ENCODE measurements at places on chromosomes 4 and X. TPM values are rescaled to one million over a fixed set of nuclear protein-coding genes. Genes with fewer than 3 reads are reported as not detected.
A peak's percentile ranks its signal among the peaks of the same experiment; 100 is the strongest.

GRCh38 chrX:138748480-138748879 is 37.0 kb upstream of the FGF13 start:
- DNase-seq: peak; percentile 6

DNA sequence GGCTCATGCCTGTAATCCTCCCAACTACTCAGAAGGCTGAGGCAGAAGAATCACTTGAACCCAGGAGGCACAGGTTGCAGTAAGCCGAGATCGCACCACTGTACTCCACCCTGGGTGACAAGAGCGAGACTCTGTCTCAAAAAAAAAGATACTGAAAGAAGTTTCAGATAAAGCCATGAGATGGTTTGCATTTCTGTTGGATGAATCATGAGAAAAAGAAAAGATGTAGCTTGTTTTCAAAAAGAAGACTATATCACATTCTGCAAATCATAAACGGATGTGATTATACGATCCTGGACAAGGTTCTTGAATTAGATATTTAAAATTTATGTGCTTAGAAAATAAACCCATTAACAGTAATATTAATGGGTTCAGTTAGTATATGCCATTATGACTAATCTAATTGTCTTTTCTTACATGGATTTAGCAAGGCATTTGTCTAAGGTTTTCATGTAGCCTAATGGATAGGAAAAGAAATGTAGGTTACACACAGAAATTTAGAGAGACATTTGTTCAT is 345.9 kb downstream of the SLC7A11 start:
- DNase-seq: peak; percentile 23

DNA sequence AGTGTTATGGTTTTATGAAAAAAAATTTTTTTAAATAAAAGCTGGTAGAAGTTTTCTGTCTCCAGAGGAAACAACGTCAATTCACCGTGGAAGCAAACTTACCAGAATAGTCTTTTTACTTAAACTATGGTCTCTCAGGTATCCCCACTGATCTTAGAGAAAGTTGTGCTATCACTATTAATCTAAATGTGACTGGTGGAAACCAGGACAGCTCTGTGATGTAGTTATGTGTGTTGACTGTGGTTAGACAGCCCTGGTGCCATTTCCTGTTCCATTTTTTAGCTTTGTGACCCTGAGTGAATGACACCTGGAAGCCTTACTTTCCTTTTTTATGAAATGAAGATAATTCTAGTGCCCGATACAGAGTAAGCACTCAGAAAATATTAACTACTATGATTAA is 111.8 kb upstream of the HUWE1 start:
- no peak for DNase-seq

DNA sequence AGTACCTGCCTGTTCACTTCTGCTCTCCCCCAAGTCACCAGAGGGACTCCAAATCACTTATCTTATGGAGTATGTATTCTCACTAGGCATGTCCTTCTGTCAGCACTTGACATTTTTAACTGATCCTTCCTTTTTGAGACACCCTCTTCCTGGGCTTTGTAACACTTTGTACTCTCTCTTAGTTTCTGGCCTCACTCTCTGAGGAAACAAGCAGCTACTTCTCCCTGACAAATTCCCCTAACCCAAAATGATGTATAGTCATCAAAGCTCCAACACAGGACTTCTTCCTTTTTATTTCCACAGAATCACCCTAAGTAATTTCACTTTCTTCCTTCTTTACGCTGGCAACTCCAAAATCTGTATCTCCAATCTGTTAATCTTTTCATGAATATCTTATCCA is 101.8 kb downstream of the ARAP2 start:
- DNase-seq: no peak

DNA sequence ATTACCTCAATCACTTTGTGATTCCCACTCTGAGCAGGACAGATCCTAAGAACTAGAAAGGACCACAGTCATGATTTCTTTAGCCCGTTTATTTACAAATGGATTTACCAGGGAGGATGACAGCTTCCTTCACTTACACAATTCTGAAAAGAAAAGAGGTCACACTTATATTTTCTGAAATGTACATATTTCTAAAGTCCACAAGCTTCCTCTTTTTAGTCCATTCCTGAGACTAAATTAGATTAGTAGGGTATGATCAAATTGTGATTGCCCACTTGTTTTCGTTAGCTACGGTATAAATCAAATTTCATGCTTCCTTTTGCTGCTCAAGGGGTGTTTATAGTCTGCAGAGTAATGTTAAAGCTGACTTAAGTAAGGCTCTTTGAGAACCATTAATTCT is 7.6 kb upstream of the AMELX start:
- no peak for DNase-seq

DNA sequence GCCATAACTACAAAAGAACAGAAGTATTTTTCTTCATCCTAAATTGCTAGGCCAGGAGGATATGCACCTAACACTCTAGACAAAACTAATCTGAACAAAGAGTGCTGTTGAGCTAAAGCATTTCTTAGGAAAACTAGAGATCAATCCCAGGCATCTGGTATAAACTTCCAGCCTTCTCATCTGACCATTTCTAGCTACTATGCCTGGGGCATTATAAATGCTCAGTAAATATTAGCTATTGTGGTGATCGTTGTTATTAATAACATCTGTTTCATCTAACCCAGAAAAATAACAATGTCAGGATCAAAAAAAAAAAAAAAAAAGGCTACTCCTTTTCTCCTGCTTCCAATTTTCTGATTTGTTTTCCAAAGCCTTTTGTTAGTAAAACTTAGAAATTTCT is 7.7 kb upstream of the SLC10A6 start:
- no peak for DNase-seq

- no peak for DNase-seq
Observed at GRCh38 chrX:72050011-72050410, 81.7 kb downstream of the RTL5 start.

GRCh38 chr4:14025111-14025510 is 397.6 kb upstream of the BOD1L1 start:
- no peak for DNase-seq

GRCh38 chr4:141810712-141811375 is 174.5 kb downstream of the IL15 start:
- no peak for DNase-seq

GRCh38 chrX:87265518-87265917 is 252.1 kb upstream of the KLHL4 start:
- DNase-seq: no peak

GRCh38 chrX:40749681-40750494 is 14.5 kb upstream of the MED14 start:
- DNase-seq: no peak

DNA sequence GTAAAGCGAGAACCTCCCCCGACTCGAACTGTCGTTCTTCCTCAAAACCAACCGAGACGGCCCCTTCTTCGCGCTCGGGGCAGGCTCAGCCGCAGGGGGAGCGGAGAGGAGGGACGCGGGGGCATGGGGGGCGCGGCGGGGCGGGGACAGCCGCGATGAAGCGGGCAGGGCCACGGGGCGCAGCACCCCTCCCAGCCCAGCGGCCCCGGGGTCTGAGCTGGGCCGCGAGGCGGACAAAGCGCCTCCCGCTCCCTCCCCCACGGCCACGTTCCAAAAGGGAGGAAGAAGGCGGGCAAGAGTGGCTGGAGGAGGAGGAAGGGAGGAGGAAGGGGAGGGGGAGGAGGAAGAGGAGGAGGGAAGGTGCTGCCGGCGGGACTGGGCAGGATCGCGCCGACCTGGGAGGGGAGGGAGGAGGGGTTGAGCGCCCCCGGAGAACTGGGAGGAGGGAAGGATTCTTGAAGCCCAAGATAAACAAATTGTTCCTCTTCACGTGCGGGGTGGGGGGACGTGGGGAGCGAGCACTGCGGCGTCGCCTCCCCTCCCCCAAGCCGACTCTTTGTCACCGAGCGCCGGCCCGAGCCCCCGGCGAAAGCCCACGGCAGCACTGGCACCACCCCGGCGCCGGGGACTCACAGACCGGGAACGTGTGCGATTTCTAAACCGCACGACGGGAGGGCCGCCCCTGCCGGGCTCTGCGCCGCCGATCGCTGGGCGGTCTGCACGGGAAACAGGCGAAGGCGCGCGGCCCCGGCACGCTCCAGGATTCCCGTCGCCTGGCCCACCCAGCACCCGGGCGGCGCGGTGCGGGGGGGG is 2.9 kb downstream of the MAML3 start:
- peak; percentile 97 for DNase-seq

- DNase-seq: no peak
Observed at GRCh38 chr4:167842487-167842886, 249.8 kb upstream of the ANXA10 start.

STBD1 gene
- total RNA-seq: 2.2 TPM

NEUROG2 gene
- total RNA-seq: not detected

NUDT11 gene
- 13.8 TPM for total RNA-seq

All from IMR-90 (cell line).